Stimulated activated CD4-positive, alpha-beta T cell treated with anti-CD3 and anti-CD28 coated beads, Interleukin-1b, Interleukin-23, amount 100 ng/mL, for 4 hours (primary cell): ENCODE measurements at places on chromosomes 2 and 18.

GRCh38 chr18:44856157-44856556, 175.5 kb downstream of the SETBP1 start:
- no peak for DNase-seq

GRCh38 chr2:11495844-11496681, 30.1 kb upstream of the E2F6 start:
- no peak for DNase-seq

GRCh38 chr2:96154506-96155380, 9.5 kb upstream of the DUSP2 start:
- no peak for DNase-seq

- DNase-seq, result no peak
These were observed 17.7 kb upstream of the MAL start for GRCh38 chr2:95007822-95008221.

DNA sequence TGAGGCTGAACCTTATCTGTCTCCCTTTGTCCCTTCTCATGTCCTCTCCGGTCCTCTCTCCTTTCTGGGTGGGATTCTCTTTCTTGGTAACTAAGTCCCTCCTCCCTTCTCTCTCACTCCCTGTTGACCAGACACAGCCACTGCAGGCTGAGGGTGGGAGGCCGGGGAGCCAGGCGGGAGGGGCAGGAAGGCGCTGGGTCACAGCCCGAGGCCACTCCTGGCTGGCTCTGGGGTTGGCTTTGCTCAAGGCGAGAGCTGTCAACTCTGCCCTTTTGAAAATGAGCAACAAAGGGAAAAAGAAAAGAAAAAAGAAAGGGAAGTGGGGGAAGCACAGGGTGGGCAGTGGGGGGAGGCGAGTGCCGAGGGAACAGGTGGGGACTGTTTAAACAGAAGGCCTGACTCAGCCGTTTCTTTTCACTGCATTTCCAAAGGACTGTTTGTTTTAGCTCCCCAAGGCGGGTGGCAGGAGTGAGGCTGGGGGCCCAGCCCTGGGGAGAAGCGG, 70.5 kb upstream of the IGFBP5 start:
- no peak for DNase-seq

GRCh38 chr2:100151310-100151709, 8.9 kb upstream of the AFF3 start:
- DNase-seq, result no peak

DNA sequence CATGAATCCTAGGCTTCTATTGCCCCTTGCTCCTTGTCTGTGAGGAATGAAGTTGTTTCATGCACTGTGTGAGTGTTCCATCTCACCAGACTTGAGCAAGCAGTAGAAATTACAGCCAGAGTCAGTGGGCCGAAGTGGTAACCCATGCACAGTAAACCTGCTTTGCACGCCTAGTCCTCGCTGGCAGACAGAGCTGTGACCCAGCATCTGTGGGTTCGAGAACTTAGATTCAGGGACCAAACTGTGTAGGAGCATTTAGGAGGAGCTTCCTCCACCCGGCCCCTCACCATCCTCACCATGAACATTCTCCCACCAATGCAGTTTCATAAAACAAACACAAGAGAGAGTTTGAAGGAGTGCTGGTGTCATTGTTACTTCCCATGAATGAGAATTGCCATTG, 21.6 kb upstream of the TEX51 start:
- no peak for DNase-seq

DNA sequence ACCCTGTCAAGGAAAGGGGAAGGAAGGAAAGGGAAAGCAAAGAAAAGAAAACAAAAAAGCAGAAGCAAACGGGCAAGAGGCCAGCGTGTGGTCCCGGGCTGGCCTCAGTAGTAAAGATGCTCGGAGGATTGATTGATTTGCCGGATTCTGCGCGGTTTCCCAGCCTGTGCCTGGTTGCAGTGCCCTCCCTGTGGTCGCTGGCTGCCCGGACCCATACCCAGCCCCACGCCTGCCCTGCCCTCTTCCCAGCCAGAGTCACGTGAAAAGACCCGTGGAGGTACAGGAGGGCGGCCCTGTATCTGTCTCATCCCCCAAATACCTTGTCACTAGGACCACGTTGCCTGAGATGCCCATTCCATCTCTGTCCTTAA, 55.1 kb upstream of the IMP4 start:
- DNase-seq, result no peak

DNA sequence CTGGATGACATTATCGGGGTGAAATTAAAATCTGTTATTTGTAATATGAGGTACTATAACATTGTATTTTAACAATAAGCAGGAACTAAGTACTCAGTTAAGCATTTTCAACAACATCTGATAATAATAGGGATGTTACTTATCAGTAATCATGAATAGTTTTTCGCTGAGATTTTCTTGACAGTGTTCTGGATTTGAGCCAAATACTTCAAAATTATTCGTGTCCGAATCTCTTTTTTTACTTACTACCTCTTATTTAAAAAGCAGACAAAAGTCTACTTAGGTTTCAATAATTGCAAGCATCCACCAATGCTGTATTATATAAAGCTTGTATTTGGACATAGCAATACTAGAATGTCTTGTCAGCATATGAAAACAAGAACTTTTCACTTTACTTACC, 6.4 kb upstream of the ANKRD12 start:
- no peak for DNase-seq

DNA sequence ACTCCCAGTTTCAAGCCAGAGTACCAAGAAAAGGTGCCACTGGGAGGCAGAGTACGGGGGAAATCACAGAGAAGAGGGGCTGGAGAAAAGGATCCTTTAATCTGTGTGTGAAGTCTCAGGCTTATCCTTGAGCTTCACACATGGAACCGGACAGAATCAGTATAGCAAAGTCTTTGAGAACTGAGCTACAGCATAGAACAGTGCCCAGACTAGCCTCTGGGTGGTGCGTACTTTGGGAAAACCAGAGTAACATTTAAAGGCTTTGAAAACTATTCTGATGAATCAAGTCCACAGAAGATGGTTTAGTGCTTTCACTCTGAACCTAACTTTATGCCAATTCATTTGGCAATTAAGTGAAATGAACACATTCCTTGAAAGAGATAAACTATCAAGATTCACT, 83.1 kb downstream of the BABAM2 start:
- DNase-seq, result no peak

DNA sequence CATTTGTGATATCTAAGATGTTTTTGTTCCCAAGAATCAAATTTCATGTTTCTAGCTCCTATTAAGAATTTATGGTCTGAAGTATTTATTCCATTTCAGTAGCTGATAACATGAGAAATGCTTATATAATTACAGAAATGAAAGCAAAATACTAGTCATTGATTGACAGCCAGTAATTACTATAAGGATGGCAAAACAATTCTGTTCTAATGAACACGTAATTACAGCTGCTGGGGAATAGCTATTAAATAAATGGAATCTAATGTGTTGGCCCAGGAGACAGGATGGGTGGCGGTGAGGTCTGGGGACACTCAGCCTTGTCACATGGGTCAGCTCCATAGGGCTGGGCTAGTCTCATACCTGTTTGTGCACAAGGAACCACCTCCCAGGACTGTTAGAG, 263.5 kb downstream of the FHOD3 start:
- no peak for DNase-seq
